ENCODE measurements at places on chromosomes 4 and X.

- DNase-seq, result no peak
Observed at GRCh38 chr4:37666625-37667071, 19.5 kb downstream of the RELL1 start.

- no peak for DNase-seq
Observed at GRCh38 chr4:156547439-156547838, 424.2 kb downstream of the PDGFC start.

- no peak for DNase-seq
Observed at GRCh38 chr4:173538909-173539445, 8.9 kb upstream of the HAND2 start.

DNA sequence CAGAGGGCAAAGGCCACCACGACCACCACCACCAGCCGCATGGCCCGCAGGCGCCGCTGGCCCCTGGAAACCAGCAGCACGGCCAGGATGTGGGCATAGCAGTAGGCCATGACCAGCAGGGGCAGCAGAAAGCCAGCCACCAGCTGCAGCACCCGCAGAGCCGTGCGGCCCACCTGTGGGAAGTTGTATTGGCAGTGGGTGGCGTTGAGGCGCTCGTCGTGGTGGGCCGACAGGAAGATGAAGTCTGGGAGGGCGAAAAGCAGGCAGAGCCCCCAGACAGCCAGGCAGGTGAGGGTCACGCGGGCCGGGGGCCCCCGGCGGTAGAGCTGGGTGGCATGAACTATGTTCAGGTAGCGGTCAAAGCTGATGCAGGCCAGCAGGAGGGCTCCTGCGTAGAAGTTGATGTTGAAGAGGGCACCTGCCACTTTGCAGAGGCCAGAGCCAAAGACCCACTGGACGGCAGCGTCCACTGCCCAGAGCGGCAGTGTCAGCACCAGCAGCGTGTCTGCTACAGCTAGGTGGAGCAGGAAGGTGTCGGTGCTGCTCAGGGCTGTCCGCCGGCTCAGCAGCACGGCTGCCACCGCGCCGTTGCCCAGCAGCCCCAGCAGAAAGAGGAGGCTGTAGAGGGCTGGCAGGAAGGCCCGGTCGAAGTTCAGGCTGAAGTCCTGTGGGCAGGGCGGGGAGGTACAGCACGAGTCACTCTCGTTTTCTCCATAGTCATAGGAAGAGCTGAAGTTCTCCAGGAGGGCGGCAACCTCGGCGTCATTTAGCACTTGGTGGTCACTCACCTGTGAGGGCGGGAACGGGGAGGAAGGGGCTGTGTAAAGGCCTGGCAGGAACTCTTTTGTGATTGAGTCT lies 1.4 kb downstream of the CXCR3 start:
- DNase-seq, result no peak

GRCh38 chr4:87745064-87745807 lies 54.1 kb upstream of the IBSP start:
- DNase-seq, result no peak

- no peak for DNase-seq
Observed at GRCh38 chr4:126890383-126890782, 742.4 kb upstream of the INTU start.

DNA sequence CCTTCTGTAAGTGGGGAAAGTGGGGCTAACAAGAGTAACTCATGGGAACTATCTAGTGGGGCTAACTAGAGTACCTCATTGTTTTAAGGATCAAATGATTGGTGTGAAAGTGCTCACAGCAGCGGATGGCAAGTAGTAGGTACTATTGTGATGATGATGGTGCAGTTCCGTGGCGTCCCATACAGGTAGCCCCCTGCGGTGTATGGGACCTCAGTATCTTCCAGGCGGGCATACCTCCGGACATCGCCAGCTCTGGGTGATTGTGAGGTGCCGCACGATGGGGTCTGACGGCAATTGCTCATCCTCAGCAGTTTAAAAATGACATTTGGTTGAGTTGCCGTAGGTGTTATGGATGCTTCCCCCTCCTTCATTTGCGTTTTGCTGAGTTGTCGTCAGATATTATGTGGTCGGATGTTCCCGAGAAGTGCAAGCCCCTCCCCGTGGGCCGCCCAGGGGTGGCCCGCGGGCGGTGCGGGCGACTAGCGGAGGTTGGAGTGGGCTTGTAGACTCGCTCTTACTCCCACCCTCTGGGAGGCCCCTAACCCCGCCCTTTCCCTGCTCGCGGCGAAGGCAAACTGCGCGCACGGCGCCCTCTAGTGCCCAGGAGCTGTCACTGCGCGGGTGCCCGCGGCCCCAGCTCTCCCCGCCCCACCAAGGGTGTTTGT lies 18.3 kb upstream of the GPR101 start:
- peak; percentile 60 for DNase-seq

DNA sequence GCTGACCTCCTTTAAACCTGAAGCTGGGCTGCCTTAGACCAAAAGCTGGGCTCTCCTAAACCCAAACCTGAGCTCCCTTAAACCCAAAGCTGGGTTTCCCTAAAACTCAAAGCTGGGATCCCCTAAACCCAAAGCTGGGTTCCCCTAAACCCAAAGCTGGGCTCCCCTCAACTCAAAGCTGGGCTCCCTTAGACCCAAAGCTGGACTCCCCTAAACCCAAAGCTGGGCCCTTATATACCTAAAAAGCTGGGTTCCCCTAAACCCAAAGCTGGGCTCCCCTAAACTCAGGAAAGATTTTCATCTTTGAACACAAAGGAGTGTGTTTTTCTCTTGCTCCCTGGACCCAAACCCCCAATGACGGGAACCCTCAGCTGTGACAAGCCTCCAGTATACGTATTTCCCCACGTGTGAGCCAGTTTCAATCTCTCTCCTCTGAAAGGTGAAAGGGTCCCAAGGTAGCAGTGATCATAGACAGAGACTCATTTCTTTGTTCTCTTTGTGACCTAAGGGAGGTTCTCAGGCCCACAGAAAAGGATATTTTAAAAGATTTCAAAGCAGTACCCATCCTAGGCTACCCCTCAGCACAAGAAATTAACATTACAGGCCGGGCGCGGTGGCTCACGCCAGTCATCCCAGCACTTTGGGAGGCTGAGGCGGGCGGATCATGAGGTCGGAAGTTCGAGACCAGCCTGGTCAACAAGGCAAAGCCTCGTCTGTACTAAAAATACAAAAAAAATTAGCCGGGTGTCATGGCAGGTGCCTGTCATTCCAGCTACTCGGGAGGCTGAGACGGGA lies 31.3 kb upstream of the ASMTL start:
- DNase-seq, result no peak

GRCh38 chrX:155009994-155010472 lies 12.5 kb downstream of the F8 start:
- no peak for DNase-seq

- DNase-seq, result no peak
Observed at GRCh38 chr4:54986095-54986846, 139.1 kb downstream of the KDR start.

DNA sequence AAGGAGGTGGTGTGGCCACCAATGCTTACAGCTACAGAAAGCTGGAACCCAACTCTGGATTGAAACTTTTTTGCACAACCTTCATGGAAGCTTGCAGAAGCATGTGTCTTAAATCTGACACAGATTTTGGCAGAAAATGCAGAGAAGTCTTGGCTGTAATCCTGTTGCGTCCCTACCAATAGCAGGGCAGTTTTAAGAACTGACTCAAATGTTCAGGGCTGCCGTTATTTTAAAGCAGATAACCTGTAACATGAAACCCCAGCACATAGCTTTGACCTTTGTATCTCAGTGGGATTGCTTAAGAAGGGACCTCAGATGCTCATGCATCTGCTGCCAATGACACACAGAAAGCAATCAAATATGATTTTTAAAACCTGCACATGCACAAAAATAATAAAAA lies at the start of gene VEGFD:
VEGFD (minus strand) TSS at position 110 of the 400 bp plus-strand sequence. CDS start 467 bp downstream, outside the sequence.
- no peak for DNase-seq

DNA sequence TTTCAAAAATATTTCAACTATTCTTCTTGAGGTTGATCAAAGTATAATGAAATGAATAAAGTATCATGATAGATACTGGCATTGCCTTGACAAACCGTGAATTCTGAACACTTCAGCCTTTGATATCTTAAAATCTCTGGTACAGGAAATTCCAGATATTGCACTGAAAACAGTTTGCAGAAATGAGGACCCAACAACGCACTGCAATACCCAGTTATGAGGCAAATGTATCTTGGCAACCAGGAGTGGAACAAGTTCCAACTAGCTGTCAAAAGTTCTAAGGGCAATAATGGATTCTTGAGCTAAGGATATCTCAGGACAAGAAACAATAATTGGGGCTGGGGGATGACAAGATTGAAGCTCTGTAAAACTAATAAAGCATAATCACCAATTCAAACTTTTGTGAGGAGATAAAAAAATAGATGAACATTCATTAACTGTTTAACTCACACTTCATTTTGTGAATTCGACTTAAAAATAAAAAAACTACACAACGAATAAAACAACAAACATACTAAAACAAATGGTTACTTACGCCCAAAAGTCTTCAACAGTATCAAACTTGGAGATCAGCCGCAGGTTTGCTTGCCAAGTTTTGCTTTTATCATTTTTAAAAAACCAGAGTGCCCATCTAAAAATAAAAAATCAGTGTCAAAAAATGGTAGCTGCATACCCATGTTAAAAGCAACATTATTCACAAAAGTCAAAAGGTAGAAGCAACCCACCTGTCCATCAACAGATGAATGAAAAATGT lies 38.1 kb downstream of the EIF4E start:
- DNase-seq, result no peak

GRCh38 chrX:348461-349117 lies 30.0 kb upstream of the GTPBP6 start:
- no peak for DNase-seq
